Esophagus muscularis mucosa (tissue), 4 donors: ENCODE measurements at places on chromosomes 4 and X. TPM values are rescaled to one million over a fixed set of nuclear protein-coding genes. Genes with fewer than 3 reads are reported as not detected.
A peak's percentile ranks its signal among the peaks of the same experiment; 100 is the strongest.

- no peak for DNase-seq
These were observed 42.1 kb downstream of the FREM3 start for GRCh38 chr4:143658336-143658735.

Gene EXOC1L
- total RNA-seq, result not detected

GRCh38 chr4:108473163-108473720, 147.1 kb upstream of the RPL34 start:
- DNase-seq, result no peak

Gene GPR143
- 0.29 TPM for total RNA-seq

GRCh38 chr4:82136161-82136801, 237.5 kb downstream of the HNRNPD start:
- no peak for DNase-seq

DNA sequence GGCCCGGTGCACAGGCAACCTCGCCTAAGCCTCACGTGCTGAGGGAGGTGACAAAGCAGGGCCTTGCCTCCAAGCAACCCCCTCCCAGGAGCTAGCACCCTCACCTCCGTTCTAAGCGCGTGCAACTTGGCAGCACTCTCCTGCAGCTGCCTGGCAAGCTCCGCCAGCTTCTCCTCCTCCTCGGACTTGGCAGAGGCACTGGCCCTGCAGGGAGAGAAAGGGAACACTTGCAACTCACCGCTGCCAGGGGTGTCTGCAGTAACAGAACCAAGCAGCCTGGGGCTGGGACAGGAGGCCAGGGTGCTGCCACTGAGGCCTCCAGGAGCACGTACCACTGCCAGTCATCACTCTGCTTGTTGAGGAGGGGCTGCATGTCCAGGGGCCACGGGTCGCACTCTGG, 10.3 kb upstream of the TREX2 start:
- no peak for DNase-seq

GRCh38 chrX:105700331-105700730, 122.0 kb upstream of the NRK start:
- DNase-seq, result no peak

Gene FRMPD3
- 0.06 TPM for total RNA-seq

DNA sequence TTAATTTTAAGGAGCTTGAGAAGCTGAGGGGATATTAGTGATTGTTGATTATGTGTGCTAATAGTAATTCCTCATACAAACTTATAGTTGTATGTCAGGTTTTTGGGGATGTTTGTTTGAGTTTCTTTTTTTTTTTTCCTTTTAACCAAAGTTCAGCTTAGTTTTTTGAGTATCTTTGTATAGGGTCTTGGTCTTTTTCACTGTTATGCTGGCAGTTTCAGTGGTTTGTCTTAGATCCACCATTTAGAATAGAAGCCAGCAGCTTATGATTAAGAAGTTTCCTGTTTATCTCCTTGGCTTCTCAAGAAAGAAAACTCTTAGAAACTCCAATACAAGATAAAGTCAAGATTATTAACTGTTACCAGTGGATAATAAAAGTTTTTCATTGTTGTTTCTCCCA, 16.1 kb downstream of the CPEB2 start:
- DNase-seq, result no peak

DNA sequence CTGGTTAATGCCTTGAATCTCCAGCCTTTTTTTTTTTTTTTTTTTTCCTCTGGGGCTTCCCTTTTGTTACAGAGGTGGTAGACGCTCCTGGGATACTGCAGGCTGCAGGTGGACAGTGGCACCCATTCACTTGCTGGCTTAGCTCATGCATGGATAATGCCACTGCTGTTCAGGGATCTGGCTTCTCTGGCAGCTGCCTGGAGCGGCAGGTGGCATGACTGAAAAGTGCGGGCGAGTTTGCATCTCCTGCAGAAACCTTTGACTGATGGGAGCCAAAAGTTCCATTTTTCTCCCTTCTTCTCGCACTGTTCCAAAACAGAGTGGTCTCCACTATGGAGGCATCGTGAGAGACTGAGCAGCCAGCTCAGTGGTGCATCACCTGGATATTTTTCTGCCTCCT, 5.9 kb upstream of the STIM2 start:
- no peak for DNase-seq

DNA sequence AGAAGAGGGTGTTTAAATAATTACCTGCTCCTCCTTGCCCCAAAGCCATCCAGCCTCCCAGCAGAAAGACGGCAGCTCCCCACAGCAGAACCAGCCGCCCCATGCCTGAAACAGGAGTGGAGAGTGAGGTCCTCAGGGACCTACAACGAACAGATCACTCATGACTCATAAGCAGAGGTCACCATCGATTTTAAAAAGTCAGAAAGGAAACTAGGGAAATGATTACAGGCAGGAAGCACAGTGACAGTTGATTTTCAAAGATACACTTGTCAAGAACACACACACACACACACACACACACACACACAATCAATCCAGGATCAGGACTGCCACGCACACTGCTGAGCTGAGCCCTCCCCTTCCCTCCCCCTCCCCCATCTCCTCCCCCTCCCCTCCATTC, at the start of gene CRLF2:
Gene CRLF2 (minus strand): TSS at position 118 of the 400 bp plus-strand sequence. CDS start 15 bp downstream, at position 103.
- DNase-seq, result no peak

Gene SPRY1
- total RNA-seq, result 135 TPM

DNA sequence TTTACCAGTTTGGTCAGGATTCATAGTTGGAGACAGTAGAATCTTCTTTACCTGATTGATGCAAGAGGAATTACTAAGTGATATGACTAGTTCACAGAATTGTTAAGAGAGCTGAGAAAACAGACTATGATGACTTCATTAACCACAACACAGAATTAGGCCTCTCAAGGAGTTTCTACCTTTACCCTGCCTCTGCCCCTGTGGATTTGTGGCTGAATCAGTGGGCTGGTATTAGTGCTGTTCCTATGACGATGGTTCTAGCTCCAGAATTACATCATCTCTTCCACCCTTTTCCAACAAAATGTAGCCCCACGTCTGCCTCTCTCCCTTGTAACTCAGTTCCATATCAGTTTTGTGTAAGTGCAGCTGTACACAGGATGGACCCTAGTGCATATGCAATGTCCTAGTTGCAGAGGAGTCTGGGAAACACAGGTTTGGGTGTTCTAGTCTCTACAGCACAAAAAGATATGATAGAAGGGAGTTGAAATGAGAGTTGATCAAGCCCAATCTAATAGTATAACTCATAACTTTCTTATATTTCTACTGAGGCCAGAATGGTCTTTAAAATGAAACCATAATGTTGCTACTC, 99.3 kb downstream of the ANXA5 start:
- DNase-seq, result no peak

Gene PNMA5
- total RNA-seq, result not detected

DNA sequence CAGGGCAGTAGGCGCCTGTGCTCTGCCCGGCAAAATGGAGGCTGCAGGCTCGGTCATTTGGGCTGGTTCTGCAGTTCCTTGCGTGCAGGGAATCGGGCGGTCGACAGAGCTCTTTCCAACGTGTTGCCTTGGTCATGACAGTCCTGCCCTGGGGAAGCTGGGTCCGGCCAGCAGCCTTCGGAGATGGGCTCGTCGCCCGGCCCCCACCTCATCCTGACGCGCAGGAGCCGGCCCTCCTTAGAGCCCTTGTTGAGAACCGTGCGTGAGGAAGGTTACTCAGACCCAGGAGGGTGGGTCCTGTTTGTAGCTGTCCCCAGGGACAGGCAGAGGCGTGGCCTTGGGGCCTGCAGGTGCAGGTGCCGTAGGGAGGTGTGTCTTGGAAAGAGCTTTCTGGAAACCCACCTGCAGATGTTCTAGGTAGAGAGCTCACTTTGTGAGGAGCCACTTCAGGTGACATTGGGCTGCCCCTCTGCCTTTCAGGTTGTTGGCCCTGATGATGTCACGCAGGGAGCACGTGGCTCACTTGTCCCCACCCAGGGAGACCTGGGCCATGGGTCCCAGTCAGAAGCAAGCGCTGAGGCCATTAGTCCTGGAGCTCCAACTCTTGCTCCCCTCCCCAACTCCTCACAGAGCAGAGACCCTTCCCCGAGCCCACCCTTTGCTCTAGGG, 15.2 kb upstream of the HGFAC start:
- no peak for DNase-seq

DNA sequence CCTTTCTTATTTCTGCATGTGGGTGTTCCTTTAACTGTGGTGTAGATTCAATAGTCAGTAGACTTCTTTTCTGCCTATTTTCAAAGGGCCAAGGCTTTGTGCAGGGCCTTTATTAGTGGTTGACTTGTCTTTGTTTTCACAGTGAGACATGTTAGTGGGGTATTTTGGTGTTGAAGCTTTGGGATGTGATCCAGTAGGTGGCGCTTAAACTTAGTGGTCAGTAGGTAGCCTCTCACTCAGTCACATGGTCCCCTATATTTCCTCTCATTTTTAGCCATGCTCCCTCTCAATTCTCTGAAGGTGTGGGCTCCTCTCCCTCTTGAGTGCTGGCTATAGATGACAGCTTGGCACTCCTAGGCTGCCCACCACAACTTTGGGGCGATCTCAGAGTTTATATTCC, 23.4 kb upstream of the SLC10A7 start:
- DNase-seq, result no peak

GRCh38 chrX:105267167-105267566, 46.7 kb upstream of the TEX13A start:
- DNase-seq, result no peak

DNA sequence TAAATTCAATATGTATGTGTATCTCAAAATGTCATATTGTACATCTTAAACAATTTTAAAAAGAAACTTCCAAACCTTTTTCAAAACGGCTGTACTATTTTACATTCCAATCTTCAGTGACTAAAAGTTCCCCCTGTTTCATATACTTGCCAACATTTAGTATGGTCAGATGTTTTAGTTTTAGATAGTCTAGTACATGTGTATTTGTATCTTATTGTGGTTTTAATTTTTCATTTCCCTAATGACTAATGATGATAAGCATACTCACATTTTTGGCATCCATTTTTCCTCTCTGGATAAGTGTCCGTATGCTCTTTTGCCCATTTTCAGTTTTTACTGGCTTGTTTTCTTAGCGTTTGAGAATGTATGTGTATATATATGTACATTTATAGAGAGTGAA, 212.2 kb upstream of the MAGEB18 start:
- no peak for DNase-seq

Gene GAGE1
- total RNA-seq, result not detected

- DNase-seq, result no peak
These were observed 3.9 kb downstream of the ARSJ start for GRCh38 chr4:113975578-113975977.

DNA sequence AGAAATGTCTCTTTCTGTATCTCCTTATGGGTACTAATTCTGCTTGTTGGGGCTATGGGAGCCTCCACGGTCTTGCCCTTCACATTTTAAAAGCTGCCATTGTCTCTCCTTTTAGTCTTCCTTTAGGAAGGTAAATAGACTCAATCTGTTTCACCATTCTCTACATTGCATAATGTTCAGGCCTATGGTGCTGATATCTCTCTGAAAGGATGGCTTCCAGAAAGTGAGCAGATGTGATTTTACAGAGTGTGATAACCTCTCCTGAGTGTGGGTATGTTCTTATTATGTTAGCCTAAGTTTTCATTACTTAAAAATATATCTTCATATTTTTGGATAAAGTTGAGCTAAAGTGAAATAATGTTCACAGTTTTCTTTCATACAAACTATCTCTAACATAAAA, 254.0 kb upstream of the PITX2 start:
- DNase-seq, result no peak

DNA sequence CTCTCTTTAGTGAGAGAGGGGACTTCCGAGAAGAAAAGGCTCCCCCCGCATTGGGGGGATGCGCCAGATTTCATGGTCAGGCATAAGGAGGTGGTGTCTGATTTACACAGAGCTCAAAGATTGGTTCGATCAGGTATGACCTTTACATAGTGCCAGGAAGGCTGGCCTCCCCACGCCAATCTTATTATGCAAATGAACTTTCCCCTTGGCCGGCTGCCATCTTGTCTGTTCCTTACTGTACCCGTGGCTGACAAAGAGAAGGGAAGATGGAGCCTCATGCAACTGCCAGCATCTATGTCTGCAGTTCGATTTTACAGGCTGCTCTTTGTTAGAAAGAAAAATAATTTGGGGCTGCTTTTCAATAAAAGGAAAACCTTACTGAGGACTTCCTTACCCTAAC, 197.2 kb downstream of the GPM6A start:
- DNase-seq, result no peak

Gene DUX4
- not detected for total RNA-seq

GRCh38 chr4:27020603-27021002, 160.0 kb downstream of the STIM2 start:
- no peak for DNase-seq

Gene FOXR2
- not detected for total RNA-seq

GRCh38 chr4:98838977-98839618, 89.8 kb downstream of the EIF4E start:
- peak; percentile 29 for DNase-seq

DNA sequence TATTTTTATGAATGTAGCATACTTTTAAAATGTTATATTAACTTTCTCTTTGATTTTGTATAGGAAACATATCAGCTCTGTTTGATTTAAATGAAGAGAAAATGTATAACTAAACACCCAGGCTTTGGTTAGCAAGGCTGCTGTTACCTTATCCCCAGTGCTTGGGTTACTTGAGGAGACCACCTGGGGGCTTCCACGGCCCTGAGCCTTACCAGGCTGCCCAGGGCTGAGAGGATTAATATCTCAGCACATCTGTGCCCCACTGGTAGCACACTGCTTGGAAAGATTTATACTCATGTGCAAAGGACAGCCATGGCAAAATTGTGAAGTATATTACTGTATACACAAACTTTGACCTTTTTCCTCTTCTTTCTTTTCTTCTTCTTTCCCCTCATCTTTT, 752.9 kb downstream of the RAPGEF2 start:
- DNase-seq, result no peak

- no peak for DNase-seq
These were observed 95.2 kb downstream of the MANBA start for GRCh38 chr4:102665527-102665926.

- no peak for DNase-seq
These were observed 235.1 kb upstream of the CPEB2 start for GRCh38 chr4:14767142-14767541.

DNA sequence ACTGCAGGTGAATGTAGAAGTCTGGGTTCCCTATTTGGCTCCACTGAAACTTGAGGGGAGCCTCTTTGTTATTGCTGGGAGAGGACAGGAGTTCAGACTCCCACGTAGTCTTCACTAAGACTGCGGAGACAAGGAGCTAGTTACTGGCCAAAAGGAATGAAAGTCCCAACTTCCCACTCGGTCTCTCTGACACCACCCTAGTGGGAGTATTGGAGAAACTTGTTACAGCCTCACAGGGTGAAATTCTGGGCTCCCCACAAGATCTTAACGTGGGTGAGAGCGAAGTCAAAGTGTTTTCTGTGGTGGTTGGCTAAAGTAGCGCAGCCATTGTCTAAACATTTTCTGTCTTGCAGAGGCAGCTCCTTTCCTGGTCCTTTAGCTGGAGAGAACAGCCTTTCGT, 13.5 kb downstream of the MYOZ2 start:
- no peak for DNase-seq
